ENCODE measurements at places on chromosomes 2 and 18.

GRCh38 chr2:55148269-55148668 is 83.8 kb downstream of the CLHC1 start:
- H3K27me3 ChIP-seq, result no peaks in the 10 kb centered on the region
- no peak overlapping the region for H3K4me3 ChIP-seq
- H3K36me3 ChIP-seq, result no peaks in the 10 kb centered on the region
- DNase-seq, result no peak
- no peak overlapping the region for H3K27ac ChIP-seq

- H3K4me3 ChIP-seq, result no peak overlapping the region
- no peaks in the 10 kb centered on the region for H3K27me3 ChIP-seq
- H3K36me3 ChIP-seq, result no peaks in the 10 kb centered on the region
- H3K4me1 ChIP-seq, result peaks cover 37% of the 10 kb centered on the region
- peak; percentile 66 for DNase-seq
These were observed 156.0 kb downstream of the TGIF1 start for GRCh38 chr18:3605954-3606443.

- no peak for DNase-seq
- H3K27me3 ChIP-seq, result no peaks in the 10 kb centered on the region
- H3K4me1 ChIP-seq, result no peaks in the 10 kb centered on the region
- no peak overlapping the region for H3K27ac ChIP-seq
- H3K36me3 ChIP-seq, result no peaks in the 10 kb centered on the region
- no peak overlapping the region for H3K4me3 ChIP-seq
These were observed 55.6 kb upstream of the FOSL2 start for GRCh38 chr2:28336982-28337627.

- H3K4me3 ChIP-seq, result peak overlapping the region; percentile 71
- H3K4me1 ChIP-seq, result peaks cover 32% of the 10 kb centered on the region
- H3K36me3 ChIP-seq, result no peaks in the 10 kb centered on the region
- no peak for DNase-seq
- H3K27me3 ChIP-seq, result no peaks in the 10 kb centered on the region
These were observed 714 bp downstream of the ASXL3 start for GRCh38 chr18:33578518-33579348.

DNA sequence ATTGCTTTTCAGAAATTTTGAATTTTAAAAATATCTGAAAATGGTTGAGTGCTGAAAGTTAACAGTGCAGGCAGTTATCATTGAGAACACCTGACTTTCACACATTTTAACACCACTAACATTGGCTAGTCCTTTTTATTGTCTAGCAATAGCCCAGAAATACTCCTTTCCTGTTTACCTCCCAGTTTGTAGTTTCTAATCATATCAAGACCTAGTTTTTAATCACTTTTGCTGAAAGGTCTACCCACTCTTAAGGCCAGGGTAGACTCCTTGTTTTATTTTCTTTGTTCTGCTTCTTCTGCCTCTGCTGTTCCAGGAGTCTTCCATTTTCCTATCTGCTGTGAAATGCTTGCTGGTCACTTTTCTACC is 72.1 kb downstream of the UBE2E3 start:
- DNase-seq, result no peak
- H3K27me3 ChIP-seq, result no peaks in the 10 kb centered on the region
- H3K27ac ChIP-seq, result no peak overlapping the region

DNA sequence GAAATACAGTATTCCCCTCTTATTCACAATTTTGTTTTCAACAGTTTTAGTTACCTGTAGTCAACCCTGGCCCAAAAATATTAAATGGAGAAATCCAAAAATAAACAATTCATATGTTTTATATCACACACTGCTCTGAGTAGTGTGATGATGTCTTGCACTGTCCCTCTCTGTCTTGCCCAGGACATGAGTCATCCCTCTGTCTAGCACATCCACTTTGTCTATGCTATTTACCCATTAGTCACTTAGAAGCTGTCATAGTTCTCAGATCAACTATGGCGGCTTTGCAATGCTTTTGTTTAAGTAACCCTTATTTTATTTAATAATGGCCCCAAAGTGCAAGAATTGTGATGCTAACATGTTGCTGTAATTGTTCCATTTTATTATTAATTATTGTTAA is 380.6 kb upstream of the REG3G start:
- H3K4me1 ChIP-seq, result no peaks in the 10 kb centered on the region
- DNase-seq, result no peak
- no peaks in the 10 kb centered on the region for H3K27me3 ChIP-seq
- no peaks in the 10 kb centered on the region for H3K36me3 ChIP-seq

DNA sequence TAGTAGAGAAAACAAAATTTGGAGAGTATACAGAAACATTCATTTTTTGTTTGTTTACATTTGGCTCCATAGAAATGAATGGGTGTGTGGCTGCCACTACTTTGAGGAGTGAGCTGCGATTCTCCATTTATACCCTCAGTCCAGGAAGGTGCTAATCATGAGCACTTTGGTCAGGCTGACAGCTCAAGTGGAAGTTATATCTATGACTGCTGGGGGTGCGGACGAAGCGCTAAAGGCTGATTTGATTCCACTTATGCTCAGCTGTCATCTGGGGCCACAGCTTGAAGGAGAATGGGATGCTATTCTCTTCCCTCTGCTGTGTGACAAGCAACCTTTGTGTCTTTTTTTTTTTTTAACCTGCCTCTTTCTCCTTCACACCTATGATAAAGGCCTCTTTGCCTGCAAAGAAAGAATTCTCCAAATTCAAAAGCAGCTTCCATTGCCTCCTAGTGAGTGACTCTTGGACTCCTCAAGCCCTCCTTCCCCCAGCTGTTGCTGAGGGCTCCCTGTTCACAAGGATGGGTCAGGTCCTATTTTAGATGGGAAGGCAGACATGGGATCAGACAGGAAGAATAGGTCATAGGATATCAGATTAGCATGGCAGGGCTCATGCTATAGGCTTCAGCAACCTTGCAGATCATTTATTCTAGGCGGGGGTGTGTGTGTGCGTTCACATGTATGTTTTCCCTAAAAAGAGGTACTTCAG is 201.6 kb downstream of the SETBP1 start:
- H3K4me3 ChIP-seq, result no peak overlapping the region
- no peak overlapping the region for H3K27ac ChIP-seq
- H3K4me1 ChIP-seq, result peaks cover 16% of the 10 kb centered on the region
- no peaks in the 10 kb centered on the region for H3K36me3 ChIP-seq
- H3K27me3 ChIP-seq, result no peaks in the 10 kb centered on the region

Measured in cardiac muscle cell (in vitro differentiated cells and primary cell).